ENCODE measurements at places on chromosomes 5 and 9. TPM values are rescaled to one million over a fixed set of nuclear protein-coding genes. Genes with fewer than 3 reads are reported as not detected.

Gene OR1J1
- total RNA-seq: not detected

Gene IFNA13
- total RNA-seq: not detected

DNA sequence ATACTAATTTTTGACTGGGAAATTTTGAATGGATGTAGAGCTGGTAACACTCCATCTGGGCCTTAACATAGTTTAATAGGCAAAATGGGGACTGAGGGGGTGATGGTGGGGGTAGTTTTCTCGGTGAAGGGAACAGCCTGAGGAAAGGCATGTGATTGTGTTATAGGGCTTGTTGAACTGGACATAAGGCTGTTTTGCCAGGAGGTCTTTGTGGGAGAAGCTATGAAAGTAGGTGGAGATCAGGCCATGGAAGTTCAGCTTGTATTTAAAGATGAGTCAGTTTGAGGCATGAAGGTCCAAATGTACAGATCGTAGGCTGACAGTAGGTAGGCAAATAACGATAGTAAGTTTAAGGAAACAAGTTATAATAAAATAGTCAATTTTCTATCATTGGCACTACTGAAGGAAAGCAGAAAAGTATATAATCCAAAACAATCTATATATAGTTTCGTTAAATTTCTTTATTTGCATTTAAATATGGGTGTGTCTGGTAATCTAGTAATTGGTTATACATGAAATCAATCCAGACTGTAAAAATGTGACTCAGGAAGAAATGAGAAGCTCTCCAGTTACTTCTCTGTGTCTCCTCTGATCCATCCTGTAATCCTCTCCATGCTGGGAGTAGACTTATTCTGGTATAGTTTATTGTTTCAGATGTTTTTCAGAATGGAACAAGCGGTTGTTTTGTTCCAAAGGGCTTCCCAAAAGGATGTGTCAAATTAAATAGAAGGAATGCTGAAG lies 2.8 kb downstream of the CSNK1G3 start:
- H3K36me3 ChIP-seq: peaks cover 10% of the 10 kb centered on the region
- H3K4me1 ChIP-seq: peaks cover 53% of the 10 kb centered on the region
- no peak for DNase-seq
- peak overlapping the region; percentile 7 for H3K27ac ChIP-seq
- H3K27me3 ChIP-seq: no peaks in the 10 kb centered on the region
- peak overlapping the region; percentile 36 for H3K4me3 ChIP-seq

- DNase-seq: no peak
- peak overlapping the region; percentile 16 for H3K4me3 ChIP-seq
- H3K36me3 ChIP-seq: no peaks in the 10 kb centered on the region
- peaks cover 9% of the 10 kb centered on the region for H3K27me3 ChIP-seq
- H3K27ac ChIP-seq: peak overlapping the region; percentile 5
These were observed 3.2 kb upstream of the P4HA2 start for GRCh38 chr5:132230871-132231270.

- H3K4me3 ChIP-seq: no peak overlapping the region
- H3K4me1 ChIP-seq: no peaks in the 10 kb centered on the region
- no peaks in the 10 kb centered on the region for H3K27me3 ChIP-seq
These were observed 549.4 kb downstream of the LRRC70 start for GRCh38 chr5:63128018-63128417.

Data from activated naive CD8-positive, alpha-beta T cell treated with anti-CD3 and anti-CD28 coated beads, Interleukin-2, amount 10 ng/mL, durations not matched to agents 7 days and 5 days (primary cell).